Right atrium auricular region (tissue), 2 donors: ENCODE measurements at places on chromosomes 5 and 9. TPM values are rescaled to one million over a fixed set of nuclear protein-coding genes. Genes with fewer than 3 reads are reported as not detected.
A peak's percentile ranks its signal among the peaks of the same experiment; 100 is the strongest.

DNA sequence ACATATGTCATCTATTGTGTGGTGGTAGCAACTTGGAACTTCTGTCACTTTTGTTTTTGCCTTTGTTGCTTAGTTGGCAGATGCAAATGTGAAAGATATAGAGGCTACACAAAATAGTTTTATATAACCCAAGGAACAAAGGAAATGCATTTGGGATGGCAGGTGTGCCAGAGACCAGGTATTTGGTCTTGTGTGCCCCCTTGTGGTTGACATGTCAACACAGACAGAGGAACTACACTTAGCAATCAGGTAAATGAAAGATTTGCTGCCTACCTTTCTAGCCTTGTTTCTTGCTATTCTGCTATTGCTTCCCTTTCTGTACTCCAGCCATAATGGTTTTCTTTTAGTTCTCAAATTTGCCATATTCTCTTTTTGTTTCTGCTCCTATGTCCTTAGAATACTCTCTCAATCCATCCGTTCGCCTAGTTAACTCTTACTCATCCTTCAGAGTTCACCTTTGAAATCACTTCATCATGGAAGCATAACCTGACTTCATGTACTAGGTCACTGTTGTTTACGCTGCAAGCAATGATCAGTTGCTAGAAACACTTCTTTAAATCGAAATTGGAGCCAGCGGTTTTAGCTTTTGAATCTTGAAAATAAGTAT is 119.5 kb downstream of the TRPM3 start:
- H3K27ac ChIP-seq, result no peak overlapping the region
- H3K4me3 ChIP-seq, result no peak overlapping the region
- DNase-seq, result no peak
- no peaks in the 10 kb centered on the region for H3K36me3 ChIP-seq
- H3K4me1 ChIP-seq, result no peaks in the 10 kb centered on the region

DNA sequence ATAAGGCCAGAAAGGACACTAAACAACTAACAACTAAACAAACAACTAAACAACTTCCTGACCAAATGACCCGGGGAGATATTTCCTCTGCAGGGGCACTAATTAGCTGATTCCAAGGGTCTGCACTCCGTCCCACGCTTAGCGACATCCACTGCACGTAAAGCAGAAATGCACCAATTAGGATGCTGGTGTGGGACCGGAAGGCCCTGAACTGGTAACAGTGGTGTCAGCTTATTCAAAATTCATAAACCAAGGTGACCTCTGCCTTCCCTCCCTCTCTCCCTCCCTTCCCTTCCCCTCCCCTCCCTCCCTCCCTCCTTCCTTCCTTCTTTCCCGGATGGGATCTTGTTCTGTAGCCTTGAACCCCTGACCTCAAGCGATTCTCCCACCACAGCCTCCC is 9.6 kb downstream of the RASGEF1C start:
- no peaks in the 10 kb centered on the region for H3K36me3 ChIP-seq
- peak; percentile 7 for DNase-seq
- no peak overlapping the region for H3K27ac ChIP-seq
- H3K4me3 ChIP-seq, result no peak overlapping the region
- no peaks in the 10 kb centered on the region for H3K4me1 ChIP-seq

- H3K27ac ChIP-seq, result no peak overlapping the region
- H3K4me1 ChIP-seq, result peaks cover 35% of the 10 kb centered on the region
- no peak overlapping the region for H3K4me3 ChIP-seq
- no peak for DNase-seq
Measured at GRCh38 chr5:124342027-124342471, 404.4 kb downstream of the ZNF608 start.

GRCh38 chr9:109381011-109381729 is 60.3 kb upstream of the EPB41L4B start:
- H3K4me1 ChIP-seq, result no peaks in the 10 kb centered on the region
- no peak overlapping the region for H3K4me3 ChIP-seq
- H3K27ac ChIP-seq, result no peak overlapping the region
- no peaks in the 10 kb centered on the region for H3K27me3 ChIP-seq
- DNase-seq, result no peak

GRCh38 chr9:111632060-111632459 is 926 bp downstream of the DNAJC25 start:
- H3K27ac ChIP-seq, result peak overlapping the region; percentile 88
- no peak for DNase-seq
- H3K36me3 ChIP-seq, result no peaks in the 10 kb centered on the region
- peak overlapping the region; percentile 69 for H3K4me3 ChIP-seq
- H3K4me1 ChIP-seq, result no peaks in the 10 kb centered on the region

NIPAL4 gene
- total RNA-seq, result not detected

DNA sequence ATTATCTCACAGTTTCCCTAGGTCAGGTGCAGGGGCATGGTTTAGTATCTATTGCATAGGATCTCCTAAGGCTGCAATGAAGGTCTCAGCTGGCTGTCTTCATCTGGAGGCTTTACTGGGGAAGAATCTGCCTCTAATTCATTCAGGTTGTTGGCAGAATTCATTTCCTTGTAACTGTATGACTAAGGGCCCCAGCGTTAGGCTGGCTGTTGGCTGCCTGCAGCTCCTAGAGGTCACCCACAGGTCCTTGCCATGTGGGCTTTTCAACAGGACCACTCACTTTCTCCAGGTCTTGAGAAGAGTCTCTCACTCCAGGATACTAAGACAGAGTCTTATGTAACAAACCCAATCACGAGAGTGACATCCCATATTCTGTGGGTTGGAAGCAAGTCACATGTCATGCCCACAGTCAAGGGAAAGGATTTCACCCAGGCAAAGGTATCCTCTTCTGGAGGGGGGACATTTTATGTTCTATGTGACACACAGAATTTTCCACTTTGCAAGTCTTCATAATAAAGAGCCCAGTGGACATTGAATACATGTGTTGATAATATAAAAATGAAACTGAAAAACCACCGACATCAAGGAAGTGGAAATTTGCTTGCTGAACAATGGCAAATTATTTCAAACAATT is 38.2 kb downstream of the HMHB1 start:
- H3K4me3 ChIP-seq, result no peak overlapping the region
- H3K27me3 ChIP-seq, result no peaks in the 10 kb centered on the region
- H3K36me3 ChIP-seq, result no peaks in the 10 kb centered on the region
- H3K4me1 ChIP-seq, result no peaks in the 10 kb centered on the region

GRCh38 chr5:43619380-43619779 is 16.4 kb downstream of the NNT start:
- H3K4me3 ChIP-seq, result no peak overlapping the region
- DNase-seq, result no peak
- H3K27ac ChIP-seq, result no peak overlapping the region

DNA sequence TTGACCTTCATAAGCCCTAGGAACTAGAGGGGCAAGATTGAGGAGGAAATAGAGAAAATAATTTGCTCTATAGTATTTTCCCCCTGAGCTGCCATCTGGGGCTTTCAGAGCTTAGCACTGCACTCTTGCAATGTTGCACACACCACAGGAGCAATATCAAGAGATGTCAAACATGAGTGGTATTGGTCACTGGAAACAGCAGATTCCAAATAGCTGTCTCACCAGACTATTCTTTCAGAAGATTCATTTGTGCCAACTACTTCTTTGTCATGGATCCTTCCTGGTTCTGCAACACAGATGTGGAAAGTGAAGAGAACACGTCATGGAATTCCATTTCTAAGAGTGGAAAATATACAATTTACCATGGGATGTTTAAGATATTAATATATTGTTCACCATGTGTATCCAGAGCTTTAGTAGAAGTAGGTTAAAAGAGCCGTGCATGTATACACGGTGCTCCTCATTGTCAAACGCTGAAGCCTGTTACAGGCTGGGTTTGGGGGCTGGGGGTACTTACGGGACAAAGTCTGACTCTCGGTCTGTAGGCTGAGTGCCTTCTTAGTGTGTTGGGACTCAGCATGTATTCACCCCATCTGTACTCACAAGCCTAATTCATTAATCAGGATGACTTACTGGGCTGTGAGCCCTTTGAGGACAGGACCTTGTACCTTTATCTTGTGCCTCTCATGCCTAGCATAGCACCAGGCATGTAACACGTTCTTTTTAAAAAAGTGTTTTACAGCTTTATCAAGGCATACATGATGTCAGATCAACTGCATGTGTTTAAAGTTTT is 31.4 kb upstream of the GDNF start:
- no peaks in the 10 kb centered on the region for H3K36me3 ChIP-seq
- H3K4me3 ChIP-seq, result no peak overlapping the region
- no peak for DNase-seq
- no peak overlapping the region for H3K27ac ChIP-seq
- no peaks in the 10 kb centered on the region for H3K4me1 ChIP-seq

- no peaks in the 10 kb centered on the region for H3K27me3 ChIP-seq
- H3K36me3 ChIP-seq, result no peaks in the 10 kb centered on the region
- DNase-seq, result no peak
- H3K27ac ChIP-seq, result no peak overlapping the region
Measured at GRCh38 chr5:175701797-175702196, 43.9 kb downstream of the HRH2 start.

ARL15 gene
- total RNA-seq, result 22.8 TPM

- H3K4me3 ChIP-seq, result no peak overlapping the region
- no peaks in the 10 kb centered on the region for H3K27me3 ChIP-seq
- H3K4me1 ChIP-seq, result no peaks in the 10 kb centered on the region
- H3K27ac ChIP-seq, result no peak overlapping the region
- no peak for DNase-seq
- H3K36me3 ChIP-seq, result peaks cover 9% of the 10 kb centered on the region
Measured at GRCh38 chr9:136026266-136026942, 65.2 kb upstream of the UBAC1 start.

DNA sequence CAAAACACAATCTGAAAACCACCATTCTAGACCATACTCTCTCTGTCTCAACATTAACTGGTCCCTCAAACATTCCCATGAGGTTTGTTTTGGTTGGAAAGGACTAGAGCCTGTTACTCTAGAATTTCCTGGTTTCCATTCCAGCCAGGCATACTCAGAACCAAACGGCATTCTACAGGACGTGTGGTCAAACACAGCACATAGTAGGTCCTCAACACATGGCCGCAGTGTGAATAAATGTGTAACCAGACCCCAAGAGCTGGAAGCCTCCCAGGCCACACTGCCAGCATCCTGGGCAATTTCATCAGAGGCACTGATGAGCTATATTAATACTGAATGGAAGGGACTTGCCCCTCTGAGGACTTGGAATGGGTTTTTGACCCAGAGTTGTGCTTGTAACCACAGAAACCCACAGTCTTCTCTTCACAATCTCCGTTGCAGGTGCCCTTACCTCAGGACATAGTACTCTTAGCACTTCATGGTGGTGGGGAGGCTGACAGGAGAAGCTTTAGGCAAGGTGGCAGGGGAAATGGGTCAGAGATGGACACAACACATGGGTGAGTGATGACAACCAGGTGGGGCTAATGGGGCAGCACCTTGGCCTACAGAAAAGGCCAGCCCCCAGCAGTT is 66.0 kb downstream of the ZNF366 start:
- no peaks in the 10 kb centered on the region for H3K27me3 ChIP-seq
- H3K4me3 ChIP-seq, result no peak overlapping the region

- H3K27me3 ChIP-seq, result no peaks in the 10 kb centered on the region
- H3K27ac ChIP-seq, result no peak overlapping the region
- no peaks in the 10 kb centered on the region for H3K4me1 ChIP-seq
- H3K4me3 ChIP-seq, result no peak overlapping the region
Measured at GRCh38 chr5:147461915-147462314, 48.0 kb downstream of the DPYSL3 start.

SCGB3A2 gene
- total RNA-seq, result not detected

- H3K27me3 ChIP-seq, result no peaks in the 10 kb centered on the region
- no peak overlapping the region for H3K27ac ChIP-seq
- H3K4me1 ChIP-seq, result no peaks in the 10 kb centered on the region
Measured at GRCh38 chr5:84438456-84438855, 53.8 kb upstream of the EDIL3 start.

GRCh38 chr5:89396278-89396954 is 513.4 kb upstream of the MEF2C start:
- H3K27me3 ChIP-seq, result no peaks in the 10 kb centered on the region
- H3K4me3 ChIP-seq, result no peak overlapping the region
- peak overlapping the region; percentile 2 for H3K27ac ChIP-seq
- H3K4me1 ChIP-seq, result no peaks in the 10 kb centered on the region
- DNase-seq, result no peak
- no peaks in the 10 kb centered on the region for H3K36me3 ChIP-seq

GRCh38 chr9:76651119-76651705 is 113.0 kb upstream of the PCA3 start:
- no peak for DNase-seq
- H3K27me3 ChIP-seq, result no peaks in the 10 kb centered on the region
- no peaks in the 10 kb centered on the region for H3K36me3 ChIP-seq
- no peaks in the 10 kb centered on the region for H3K4me1 ChIP-seq

DNA sequence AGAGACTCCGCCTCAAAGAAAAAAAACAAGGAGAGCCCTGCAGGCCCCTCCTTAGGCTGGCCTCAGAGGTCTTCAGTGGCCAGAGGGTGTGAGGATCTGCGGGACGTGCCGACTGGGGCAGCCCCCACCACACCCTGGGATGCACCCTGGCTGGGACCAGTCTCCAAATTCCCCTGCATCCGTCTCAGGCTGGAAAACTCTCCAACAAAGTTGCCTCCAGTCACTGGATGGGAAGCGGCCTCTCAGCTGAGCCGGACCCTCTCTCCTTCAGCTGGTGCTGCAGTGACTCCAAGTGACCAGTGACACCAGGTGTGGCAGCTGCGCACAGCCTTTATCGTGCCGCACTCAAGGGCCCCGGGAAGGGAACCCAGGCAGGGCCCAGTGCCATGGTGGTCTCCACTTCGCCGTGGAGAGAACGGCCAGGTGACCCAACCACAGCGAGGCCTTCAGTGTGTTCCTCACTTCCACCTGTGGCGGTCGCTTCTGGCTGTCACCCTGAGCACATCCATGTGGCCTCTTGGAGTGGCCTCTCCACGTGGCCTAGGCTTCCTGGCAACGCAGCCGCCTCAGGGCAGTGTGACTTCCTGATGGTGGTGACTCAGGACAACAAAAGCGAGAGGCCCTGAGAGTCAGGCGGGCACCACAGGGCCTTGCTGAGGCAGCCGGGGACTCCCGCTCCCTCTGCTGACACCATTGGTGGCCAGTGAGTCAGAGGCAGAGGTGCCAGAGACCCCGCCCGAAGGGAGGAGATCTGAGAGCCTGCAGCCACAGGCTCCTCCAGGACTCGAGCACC is 19.3 kb upstream of the CAMSAP1 start:
- H3K27ac ChIP-seq, result no peak overlapping the region
- no peak for DNase-seq
- peaks cover 20% of the 10 kb centered on the region for H3K36me3 ChIP-seq
- H3K27me3 ChIP-seq, result no peaks in the 10 kb centered on the region

DNA sequence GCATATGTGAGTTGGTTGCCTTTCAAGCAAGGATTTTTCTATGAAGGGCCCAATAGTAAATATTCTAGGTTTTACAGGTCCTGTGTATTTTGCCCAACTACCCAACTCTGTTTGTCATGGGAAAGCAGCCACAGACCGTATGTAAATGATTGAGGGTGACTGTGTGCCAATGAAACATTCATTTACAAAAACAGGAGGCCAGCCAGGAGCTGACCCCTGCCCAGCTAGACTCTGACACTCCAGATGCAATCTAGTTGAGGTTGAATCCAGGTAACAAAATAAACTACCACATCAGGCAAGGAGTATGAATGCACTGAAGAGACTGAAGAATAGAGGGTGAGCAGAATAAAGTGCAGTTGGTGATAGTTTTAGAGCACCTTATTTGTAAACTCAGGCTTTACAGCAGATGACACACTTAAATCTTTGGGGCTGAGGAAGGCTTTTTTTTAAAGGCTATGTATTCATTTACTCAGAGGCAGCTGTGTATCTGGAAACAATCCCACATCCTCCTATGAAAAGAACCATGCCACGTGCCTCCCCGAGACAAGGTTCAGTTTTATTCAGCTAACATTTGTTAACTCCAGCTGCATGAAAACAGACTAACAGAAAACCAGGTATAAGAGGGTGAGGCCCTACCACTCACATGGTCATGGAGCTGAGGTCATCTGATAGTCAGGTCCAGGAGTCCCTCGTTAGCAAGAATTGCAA is 60.7 kb downstream of the SLC1A1 start:
- no peaks in the 10 kb centered on the region for H3K36me3 ChIP-seq
- no peak for DNase-seq
- no peak overlapping the region for H3K4me3 ChIP-seq
- no peak overlapping the region for H3K27ac ChIP-seq
- peaks cover 15% of the 10 kb centered on the region for H3K4me1 ChIP-seq
